MG63 (cell line): ENCODE measurements at places on chromosomes 6 and 20. TPM values are rescaled to one million over a fixed set of nuclear protein-coding genes. Genes with fewer than 3 reads are reported as not detected.

GRCh38 chr6:22942403-22942802 lies 373.0 kb downstream of the HDGFL1 start:
- no peak for DNase-seq

GRCh38 chr6:15513801-15514711 lies 148.8 kb downstream of the DTNBP1 start:
- no peak for DNase-seq

- DNase-seq = peak; percentile 66
Measured at GRCh38 chr6:128655978-128656498, 135.6 kb upstream of the PTPRK start.

DNA sequence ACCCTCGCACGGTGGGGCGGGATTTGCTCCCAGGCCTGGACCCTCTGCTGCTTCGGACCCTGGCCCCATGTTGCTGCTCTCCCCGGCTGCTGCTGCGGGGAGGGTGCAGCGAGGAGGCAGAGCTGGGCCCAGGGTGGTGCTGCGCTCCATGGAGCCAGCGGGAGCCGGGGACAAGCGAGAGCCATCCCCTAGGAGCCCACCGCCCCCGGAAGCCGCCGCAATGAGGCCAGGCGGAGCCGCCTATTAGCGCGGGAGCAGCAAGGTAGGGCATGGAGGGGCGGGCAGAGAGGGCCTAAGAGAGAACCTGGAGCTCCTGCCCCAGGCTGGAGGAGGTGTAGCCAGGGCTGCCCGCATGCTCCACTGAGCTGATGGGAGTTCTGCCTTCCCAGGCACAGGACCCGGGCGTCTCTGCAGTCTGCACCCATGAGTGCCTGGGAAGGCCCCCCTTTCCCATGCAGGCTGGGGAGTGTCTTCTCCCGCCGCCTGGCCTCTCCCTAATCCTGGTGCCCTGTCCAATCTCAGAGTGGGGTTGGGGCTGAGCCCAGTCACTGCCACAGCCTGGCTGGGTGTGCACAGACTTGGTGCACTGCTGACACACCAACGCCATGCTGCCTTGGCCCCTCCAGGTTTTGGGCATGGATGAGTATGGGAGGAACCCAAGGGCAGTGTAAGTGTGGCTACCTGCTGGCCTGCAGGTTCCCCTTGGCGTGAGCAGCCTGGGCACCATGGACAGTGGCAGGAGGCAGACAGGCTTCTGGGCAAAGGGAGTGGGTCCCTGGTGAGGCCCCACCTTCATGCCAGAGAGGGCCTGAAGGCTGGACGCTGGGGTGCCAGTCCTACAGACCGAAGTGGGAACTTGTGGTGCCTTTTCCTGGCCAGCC lies 360.6 kb upstream of the MAP3K7 start:
- DNase-seq = no peak

- DNase-seq = peak; percentile 32
Measured at GRCh38 chr6:11172501-11173327, 59.8 kb downstream of the NEDD9 start.

GRCh38 chr6:54108271-54108670 lies 3.0 kb upstream of the MLIP start:
- DNase-seq = no peak

DNA sequence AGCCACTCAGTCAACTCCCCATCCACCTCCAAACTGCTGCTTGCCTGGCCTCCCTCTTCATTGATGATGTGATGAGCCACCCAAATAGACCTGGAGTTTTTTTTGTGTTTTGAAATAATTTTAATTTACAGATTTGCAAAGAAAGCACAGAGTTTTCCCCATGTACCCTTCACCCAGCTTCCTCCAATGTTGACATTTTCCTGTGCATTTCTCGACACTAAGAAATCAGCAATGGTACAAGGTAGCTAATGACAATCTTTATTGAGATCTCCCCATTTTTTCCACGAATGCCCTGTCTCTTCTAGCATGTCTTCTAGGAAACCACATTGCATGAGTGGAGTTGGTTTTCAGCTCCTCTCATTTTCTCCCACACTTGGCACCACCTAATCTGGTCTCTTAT lies 30.1 kb downstream of the PPP1R14C start:
- DNase-seq = no peak

DNA sequence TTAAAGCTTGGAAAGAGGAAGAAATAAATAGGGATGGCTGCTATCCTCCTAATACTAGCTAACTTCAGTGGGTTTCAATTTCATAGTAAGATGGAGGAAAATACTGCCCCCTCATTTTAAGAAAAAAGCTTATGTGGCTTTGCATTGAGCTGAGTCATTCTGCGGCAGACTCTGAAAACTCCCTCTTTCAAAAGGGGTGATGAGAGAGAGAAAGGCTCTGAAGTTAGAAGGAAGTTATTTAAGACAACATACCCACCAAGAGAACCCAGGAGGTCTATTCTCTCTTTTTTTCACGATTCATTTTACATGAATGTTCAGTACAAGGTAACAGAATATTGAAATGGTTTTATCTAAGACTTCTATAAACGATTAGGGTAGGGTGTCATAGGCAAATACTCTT lies 4.5 kb downstream of the PRDM13 start:
- no peak for DNase-seq

GRCh38 chr20:4158466-4159050 lies 143.2 kb upstream of the RNF24 start:
- no peak for DNase-seq

GRCh38 chr20:10481676-10482075 lies 46.6 kb downstream of the SLX4IP start:
- no peak for DNase-seq

DNA sequence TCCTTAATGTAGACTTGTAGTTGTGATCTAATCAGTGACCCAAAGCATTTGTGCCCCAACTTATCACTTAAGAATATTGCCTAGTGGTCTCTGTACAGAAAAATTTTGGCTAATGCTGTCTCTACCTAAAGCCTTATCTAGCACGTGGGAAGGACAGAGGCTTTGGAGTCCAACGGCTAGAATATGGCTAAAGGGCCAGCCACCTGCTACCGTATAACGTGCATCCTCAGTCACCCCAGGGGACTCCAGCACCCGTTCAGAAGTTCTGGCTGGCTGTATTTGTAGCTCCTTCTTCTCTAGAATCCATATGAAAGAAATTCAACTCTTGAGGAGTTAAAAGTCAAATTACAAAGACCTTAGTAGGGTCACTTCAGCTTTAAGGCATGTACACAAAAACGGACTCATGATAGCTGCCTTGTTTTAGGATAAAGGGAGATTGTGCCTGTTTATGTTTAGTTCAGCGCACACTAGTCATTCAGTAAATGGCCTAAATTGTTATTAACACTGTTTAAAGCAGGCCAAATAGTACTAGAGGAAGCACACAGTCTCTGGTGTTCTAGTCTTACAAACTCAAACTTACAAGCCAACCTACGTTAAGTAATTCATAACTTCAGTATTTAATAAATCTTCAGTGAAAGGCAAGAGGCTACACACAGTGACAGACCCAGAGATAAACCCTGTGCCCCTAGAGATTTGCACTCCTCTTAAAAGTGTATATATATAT lies 407.5 kb upstream of the PLCB4 start:
- no peak for DNase-seq

DNA sequence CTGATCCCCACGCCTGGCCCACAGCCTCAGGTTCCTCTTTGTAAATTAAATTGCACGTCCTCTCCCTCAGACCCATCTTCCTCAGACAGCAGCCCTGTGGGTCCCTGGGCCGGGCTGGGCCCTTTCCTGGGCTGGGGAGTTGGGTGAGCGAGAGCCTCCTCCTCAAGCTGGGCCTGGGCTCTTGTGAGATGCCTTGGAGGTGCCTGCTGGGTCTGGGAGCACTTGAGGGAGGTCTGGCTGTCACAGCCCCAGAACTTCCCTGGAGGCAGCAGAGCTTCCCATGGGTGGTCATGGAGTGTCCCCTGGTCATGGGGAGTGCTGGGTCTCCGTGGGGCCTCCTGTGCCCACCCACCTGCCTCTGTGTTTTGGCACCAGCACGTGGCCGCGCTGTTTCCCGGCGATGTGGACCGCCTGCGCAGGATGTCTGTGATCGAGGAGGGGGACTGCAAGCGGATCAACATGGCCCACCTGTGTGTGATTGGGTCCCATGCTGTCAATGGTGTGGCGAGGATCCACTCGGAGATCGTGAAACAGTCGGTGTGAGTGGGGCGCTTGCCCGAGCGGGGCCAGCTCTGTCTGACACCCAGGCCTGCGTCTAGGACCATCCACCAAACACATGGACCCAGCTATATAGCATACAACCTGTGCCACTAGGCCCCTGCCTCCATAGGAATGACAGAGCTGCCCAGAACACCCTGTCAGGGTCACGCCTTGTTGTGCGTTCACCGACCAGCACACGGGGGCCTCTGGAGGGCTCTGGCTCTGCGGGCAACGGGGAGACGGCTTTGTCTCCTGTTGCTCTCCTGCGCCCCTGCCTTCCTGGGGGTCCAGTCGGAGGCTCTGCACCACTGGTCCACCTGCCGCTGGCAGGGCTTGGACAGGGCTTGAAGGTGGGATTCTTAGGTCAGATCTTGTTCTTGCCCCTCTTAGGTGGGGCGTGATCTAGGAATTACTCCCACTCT lies 33.0 kb downstream of the PYGB start:
- no peak for DNase-seq

DNA sequence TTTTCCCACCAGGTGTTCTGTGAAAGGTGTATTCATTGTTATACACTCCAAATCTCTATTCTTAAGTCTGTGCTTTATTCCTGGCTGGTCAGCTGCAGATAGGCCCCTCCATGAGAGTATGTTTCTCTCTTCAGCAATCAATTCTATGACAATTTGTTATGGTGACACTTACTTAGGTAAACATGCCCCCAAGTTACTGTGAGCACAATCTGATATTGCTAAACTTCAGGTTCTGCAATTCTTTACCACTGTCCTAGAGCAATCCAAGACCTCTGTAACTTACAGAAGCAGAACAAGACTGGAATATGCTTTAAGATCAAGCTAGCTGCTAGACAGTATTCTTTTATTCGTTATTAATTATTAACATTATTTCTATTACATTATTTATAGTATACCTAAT lies 391.9 kb downstream of the FRK start:
- no peak for DNase-seq

- no peak for DNase-seq
Measured at GRCh38 chr20:10910535-10911178, 236.9 kb upstream of the JAG1 start.

DNA sequence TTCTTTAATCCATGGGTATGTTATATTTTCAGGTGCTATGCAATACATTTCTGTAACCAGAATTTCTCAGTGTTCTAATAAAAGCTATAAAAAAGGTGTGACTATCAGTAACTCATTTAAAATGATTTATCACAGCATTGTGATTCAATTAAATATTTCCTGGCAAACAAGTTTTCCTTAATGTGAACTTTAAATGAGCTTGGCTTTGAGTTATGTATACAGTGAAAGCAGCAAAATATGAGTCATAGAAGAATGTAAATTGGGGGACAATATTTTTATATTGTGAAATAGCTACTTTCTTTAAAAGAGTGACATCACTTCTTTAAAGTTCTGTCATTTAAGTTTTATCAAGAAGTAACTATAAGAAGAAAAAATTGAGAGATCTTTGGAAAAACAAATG lies 484.9 kb upstream of the MAN1A1 start:
- no peak for DNase-seq

- no peak for DNase-seq
Measured at GRCh38 chr6:74518035-74518434, 687.8 kb downstream of the COL12A1 start.

DNA sequence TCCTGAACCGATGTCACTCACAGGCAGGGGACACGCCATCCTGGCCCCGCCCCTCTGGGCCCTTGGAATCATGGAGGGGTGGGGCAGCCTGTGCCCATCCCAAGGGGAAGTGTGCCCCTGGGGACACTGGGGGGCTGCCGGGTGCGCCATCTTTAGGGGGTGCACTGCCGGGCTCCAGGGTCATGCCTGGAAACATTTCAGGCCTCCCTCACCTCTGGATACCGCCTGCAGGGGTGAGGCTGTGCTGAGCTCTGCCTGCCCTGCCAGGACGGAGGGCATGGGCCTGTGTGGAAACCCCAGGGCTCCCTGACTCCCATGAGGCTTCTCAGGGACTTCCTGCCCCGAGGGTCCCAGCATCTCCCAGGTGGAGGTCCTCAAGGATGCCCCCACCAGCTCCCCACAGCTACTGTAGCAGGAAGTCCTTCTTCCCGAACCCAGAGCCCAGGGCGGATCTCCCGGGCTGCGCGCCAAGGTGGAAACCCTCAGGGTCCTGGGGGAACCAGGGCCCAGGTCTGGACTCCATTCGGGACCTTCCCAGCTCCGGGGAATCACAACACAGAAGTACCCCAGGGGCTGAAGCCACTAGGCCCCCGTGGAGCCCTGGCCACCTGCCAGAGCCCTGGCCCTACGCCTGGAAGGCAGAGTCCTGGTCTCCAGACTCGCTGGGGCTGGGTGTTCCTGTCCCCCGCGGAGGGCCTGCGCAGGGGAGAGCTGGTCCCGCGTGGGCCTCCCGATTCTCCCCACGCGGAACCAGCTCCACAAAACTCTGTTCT lies 15.6 kb downstream of the CHRNA4 start:
- no peak for DNase-seq

FAM83B gene
- total RNA-seq = not detected in 2 replicates

GABRR1 gene
- not detected in 2 replicates for total RNA-seq

RCAN2 gene
- total RNA-seq = 5.5 and 7.6 TPM in 2 replicates

LPIN3 gene
- total RNA-seq = 3.6 and 8.6 TPM in 2 replicates

RBPJL gene
- not detected in 2 replicates for total RNA-seq

C20orf144 gene
- total RNA-seq = not detected in 2 replicates
